Tibial nerve (tissue), 4 donors: ENCODE measurements at places on chromosomes 2 and 18. TPM values are rescaled to one million over a fixed set of nuclear protein-coding genes. Genes with fewer than 3 reads are reported as not detected.

GRCh38 chr18:49560624-49561288 is 1.1 kb upstream of the LIPG start:
- DNase-seq: no peak

GRCh38 chr2:56239437-56239836 is 55.6 kb downstream of the CCDC85A start:
- no peak for DNase-seq

GRCh38 chr2:73920577-73921545 is 5.8 kb upstream of the DGUOK start:
- no peak for DNase-seq

GRCh38 chr18:8422391-8422790 is 186.8 kb upstream of the RAB12 start:
- no peak for DNase-seq

The SNX17 gene
- total RNA-seq: 91.5 TPM

- no peak for DNase-seq
Measured at GRCh38 chr2:201411421-201411820, 39.8 kb downstream of the TRAK2 start.

The FARP2 gene
- 229 TPM for total RNA-seq

DNA sequence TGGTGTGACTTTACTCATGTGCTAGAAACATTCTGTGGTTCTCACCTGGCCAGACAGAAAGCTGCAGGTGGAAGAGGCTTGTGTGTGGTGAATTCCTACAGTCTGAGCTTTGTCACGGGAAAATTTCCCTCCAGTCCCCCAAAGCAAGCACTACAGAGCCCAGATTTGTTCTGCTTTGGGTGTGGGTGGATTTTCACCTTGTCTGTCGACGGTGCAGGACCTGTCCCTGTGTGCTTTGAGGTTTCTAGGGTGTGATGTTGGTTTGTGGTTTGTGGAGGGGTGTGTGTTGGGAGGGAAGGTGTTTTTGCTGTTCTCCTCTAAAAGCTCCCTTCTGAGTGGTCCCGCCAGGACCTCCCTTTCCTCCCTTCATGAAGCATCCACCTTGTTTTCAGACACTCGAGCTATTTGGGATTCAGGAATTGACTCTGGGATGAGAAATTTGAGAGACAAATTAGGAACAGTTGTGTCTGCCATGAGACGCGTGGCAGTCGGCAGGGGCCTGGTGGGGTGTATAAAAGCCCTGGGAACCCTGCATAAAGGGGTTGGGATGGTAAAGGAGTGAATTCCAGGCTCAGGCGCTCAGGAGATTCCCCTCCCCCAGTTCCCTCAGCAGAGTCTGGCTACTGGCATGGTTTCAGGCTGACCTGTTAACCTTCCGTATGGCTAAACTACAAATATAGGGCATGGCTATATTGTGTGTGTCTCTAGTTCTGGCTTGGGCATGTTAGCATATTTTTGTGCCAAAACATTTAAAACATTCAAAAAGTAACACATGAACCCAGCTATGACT is 65.5 kb downstream of the DGKD start:
- DNase-seq: no peak

DNA sequence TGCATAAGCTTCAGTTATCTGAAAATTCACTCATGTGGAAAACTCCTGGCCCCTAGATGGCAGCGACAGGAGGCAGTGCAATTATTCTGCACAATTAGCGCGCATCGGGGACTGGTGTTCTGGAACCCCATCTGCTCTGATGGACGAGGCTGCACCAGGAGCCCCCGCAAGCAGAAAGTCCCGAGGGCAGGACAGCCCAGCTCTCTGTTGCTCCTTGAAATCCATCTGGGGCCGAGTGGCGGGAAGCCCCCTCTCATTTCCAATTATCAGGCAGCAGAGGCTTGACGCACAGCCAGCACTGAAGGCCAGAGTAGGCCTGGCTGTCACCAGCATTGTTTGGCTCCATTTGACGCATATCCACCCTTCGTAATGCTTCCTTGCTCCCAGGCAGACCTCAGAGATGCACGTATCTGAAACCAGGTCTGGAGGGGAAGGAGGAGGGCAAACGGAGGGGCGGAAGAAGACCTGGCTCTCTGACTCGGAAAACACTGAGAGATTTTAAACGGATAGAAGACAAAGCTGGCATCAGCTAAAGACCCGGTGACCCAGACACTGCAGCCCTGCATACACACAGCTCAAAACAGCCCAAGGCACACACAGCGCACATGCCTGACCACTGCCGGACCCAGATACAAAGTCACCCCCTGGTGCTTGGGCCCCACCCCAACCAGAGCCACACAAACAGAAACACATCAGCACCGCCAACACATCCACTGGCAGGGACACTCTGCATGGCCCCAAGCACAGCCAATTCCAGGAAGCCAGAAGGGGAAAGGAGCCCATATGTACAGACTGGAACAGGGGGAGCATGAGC is 69.8 kb downstream of the TNS1 start:
- no peak for DNase-seq

DNA sequence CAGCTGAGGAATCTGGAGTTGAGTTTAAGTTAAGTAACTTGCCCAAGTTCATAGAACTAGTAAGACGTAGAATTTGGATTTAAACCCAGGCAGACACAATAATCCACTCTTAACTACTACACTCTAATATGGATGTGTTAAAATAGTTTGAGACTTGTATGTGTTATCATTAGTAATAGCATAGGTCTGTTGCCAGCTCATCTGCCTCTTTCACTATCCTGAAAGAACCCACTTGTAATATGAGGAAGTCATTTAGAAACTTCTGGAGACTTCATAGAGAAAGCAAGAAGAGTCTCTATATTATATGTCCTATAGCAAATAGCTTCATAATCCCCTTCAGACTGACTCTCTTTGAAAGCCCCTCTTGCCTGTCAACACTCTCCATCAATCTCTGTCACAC is 43.0 kb upstream of the ACADL start:
- DNase-seq: no peak

DNA sequence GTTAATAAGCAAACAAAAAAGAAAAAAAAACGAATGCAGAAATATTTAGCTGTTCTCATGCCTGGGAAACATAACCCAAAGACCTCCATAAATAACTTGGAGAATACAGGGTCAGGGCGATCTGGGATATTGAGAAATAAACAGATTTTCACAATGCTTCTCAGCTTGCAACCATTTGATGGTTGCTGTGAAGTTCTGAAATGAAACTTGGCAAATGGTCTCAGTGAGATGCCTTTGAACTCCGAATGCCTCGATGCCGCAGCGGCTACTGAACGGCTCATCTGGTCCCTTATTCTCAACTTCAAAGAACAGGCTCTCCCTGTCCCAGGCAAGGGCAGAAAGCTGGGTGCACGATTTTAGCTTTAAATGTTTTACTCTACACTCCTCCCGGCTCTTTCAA is 78.1 kb downstream of the ZNF516 start:
- DNase-seq: no peak

DNA sequence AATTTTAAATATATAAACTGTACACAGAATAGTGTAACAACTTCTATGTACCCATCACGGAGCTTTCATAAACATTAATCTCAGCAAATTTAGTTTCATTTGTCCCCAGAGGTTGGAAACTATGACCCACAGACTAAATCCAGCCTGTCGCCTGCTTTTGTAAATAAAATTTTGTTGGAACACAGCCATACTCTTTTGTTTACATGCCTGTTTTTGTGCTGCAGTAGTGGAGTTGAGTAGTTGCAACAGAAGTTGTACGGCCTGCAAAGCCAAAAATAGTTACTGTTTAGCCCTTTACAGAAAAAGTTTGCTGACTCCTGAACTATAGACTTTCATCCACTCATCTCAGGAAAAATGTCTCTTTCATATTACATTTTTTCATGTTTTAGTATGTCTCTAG is 39.8 kb downstream of the RBM45 start:
- DNase-seq: no peak

The HTR2B gene
- 0.60 TPM for total RNA-seq

DNA sequence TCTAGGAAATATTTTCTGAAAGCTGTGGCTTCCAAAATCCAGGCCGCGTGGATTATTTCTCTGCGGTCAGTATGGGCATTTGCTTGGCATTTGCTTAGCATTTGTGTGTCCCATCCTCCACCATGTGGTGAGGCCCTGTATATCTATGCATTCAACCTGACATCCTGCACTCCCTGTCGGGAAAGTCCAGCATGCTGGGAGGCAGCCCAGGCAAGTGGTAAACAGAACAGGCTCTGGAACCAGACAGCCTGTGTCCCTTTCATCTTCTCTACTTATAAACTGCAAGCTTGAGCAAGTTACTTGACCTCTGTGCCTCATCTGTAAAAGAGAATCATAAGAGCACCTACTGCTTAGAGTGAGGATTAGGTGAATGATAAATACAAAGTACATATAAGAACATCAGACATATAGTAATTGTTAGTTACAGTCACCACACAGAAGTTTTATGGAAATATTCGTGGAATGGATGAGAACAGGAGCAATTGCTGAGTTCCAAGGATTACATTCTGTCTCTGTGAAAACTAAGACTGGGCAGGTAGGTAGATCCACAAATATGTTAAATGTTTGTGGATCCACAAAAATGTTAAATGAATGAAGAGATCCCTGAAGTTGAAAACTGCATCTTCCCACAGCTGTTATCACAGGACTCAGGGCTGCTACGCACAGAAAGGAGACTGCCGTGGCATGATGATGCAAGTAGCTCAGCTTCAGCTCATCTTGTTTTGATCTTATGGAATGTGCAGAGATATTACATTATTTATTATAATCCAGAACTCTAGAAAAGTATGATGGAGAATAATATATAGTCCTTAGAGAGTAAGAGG is 317.0 kb upstream of the MMADHC start:
- DNase-seq: no peak

GRCh38 chr2:61784643-61785042 is 69.2 kb downstream of the FAM161A start:
- no peak for DNase-seq

- DNase-seq: no peak
Measured at GRCh38 chr2:26598336-26598995, 42.7 kb downstream of the CIB4 start.

GRCh38 chr2:1824202-1824905 is 80.0 kb upstream of the PXDN start:
- DNase-seq: no peak

The RRM2 gene
- total RNA-seq: not detected

The MYOM1 gene
- total RNA-seq: 6.5 TPM

GRCh38 chr2:99545604-99546003 is 55.8 kb upstream of the REV1 start:
- no peak for DNase-seq

- no peak for DNase-seq
Measured at GRCh38 chr2:66604326-66604725, 169.4 kb downstream of the MEIS1 start.

The IL36A gene
- not detected for total RNA-seq

The ABCG5 gene
- total RNA-seq: not detected

The MLPH gene
- total RNA-seq: 41.4 TPM

The ANKRD53 gene
- total RNA-seq: 1.3 TPM

DNA sequence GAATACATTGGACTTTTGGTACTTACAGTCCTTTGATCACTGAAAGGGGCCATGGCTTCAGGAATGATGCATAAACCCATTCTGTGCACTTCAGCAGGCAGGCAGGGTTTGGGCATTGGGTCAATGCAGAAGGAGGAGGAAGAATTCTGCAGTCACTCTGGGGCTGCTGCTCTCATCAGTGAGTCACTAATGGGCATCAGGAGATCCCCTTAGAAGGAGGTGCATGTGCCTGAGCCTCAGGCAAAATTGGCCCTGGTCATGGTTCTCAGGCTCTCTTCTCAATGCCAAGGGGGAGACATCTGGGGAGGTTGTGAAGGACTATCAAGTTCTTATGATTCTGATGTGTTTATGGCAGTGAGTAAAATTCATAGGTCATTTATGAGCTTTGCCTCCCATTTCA is 52.0 kb upstream of the TNP1 start:
- no peak for DNase-seq

The CXCR1 gene
- total RNA-seq: 0.66 TPM

DNA sequence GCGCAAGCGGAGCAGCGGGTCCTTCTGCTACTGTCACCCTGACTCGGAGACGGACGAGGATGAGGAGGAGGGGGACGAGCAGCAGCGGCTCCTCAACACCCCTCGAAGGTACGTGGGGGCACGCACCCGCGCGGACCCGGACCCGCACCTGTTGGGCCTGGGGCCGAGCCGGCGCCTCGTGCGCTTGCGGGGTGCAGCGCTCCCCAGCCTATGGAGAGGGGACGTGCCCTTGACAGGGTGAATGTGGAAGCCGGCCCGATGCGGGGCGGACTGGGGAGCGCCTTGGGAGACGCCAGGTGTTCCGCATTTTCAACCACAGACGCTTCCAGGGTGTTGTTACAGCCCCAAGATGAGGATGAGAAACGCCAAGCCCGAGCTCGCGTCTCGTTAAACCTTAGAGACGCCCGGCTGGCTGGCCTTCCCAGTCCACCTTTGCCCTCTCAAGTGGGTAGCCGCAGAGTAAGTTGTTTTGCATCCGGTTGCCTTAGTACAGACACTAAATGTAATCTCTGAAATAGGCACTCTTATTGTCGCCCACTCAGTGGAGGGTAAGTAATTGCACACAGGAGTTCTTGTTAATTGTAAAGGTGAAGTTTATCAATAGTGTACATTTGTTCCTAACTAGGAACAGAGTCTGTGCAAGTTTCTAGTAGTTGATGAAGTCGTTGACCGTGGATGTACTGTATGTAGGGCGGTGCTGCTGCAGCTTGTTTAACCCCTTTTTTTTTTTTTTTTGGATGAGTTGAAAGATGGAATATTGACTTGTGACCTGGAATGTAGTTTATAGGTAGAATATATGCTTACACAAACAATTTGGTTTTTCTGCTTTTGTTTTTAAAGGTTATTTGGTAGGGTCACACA is 815 bp downstream of the GMCL1 start:
- DNase-seq: no peak

DNA sequence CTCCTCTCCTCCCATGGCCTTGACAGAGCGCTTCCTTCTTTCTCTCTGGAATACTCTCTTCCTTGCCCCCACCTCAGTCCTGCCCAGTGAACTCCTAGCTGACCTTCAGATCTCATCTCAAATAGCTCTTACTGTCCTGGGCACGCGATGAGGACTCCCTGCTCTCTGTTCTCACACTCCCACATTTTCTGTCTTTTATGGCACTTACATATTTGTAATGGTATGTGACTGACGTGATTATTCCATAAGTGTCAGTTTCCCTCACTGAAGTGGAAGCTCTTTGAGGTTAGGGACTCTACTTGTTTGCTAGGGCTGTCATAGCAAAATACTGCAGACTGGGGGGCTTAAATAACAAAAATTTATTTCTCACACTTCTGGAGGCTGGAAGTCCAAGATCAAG is 1.7 kb upstream of the DYSF start:
- DNase-seq: no peak

GRCh38 chr18:32724071-32724749 is 48.6 kb downstream of the KLHL14 start:
- no peak for DNase-seq

- no peak for DNase-seq
Measured at GRCh38 chr18:43046322-43046721, 69.2 kb downstream of the RIT2 start.

- no peak for DNase-seq
Measured at GRCh38 chr2:8477552-8478470, 204.0 kb upstream of the ID2 start.

- DNase-seq: no peak
Measured at GRCh38 chr18:67367540-67367939, 149.0 kb downstream of the DSEL start.
